ENCODE measurements at places on chromosomes 13 and 19.

DNA sequence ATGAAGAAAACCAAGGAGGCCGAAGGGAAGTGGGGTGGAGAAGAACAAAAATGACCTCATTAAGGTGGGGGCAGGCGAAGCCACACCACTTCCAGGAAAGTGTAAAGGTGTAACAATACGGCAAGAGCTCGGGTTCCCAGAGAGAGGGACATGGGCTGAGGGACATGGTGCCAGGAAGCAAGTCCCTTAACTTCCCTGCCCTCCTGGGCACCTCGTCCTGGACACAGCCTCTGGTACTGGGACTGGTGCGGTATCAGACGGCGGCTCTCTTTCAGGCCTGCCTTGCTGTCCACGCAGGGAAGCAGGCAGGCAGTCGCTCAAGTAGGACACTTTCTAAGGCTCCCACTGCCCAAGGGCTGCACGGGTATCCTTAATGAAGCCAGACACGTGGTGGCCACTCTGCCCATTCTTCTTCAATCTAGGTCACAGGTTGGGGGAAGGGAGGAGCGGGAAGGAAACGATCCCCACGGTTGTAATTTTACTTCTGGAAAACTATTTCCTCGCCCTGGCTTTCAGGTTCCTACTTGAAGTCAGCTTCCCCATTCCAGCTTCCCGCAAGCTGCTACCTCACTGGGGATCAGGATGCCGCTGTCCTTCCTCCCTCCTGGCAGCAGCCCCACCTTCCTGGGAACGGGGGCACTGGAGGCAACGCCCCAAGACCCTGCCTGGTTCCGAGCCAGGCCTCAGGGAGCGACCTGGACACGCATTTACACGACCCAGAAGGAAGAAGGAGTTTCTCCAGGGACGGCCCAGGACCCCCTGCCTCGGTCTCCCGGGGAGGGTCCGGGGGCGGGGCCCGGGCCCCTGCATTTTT lies 1.2 kb downstream of the AP3D1 start:
- DNase-seq, result peak; percentile 64

DNA sequence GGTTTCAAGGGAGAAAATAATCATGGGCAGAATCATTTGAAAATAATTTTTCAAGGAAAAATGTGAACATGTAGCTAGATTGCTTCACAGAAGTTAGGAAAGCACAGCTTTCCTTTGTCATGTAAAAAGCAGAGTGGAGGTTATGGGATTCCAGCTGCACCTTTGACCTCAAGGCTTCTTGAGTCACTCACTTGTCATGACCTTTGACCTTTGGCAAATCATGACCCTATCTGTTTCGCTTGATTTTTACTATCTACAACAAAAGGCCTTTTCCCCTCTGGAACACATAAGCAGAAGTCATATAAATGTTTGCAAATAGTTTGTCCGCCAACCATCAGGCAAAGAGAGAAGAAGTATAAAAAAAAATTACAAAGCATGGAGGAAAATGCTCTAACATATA lies 210.7 kb upstream of the MIR17HG start:
- DNase-seq, result no peak

- no peak for DNase-seq
These were observed 124.5 kb downstream of the SHISA2 start for GRCh38 chr13:25927363-25927762.

DNA sequence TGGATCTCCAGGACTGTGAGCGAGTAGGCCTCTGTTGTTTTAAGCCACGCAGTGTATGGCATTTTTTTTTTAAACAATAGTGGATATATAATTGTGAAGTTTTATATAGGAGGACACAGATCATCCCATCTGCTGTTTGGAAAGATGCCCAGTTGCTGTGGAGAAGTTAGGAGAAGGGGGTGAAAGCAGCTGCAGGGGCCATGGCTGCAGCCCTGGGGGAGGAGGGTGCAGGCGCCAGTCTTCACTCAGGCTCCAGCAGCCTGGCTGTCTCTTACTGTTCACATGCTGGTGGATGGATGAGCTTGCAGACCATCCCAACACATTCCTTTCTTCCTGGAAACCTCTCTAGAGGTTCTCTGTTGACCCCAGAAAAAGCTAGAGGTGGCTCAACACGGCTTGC lies 242.3 kb downstream of the TEX29 start:
- no peak for DNase-seq

DNA sequence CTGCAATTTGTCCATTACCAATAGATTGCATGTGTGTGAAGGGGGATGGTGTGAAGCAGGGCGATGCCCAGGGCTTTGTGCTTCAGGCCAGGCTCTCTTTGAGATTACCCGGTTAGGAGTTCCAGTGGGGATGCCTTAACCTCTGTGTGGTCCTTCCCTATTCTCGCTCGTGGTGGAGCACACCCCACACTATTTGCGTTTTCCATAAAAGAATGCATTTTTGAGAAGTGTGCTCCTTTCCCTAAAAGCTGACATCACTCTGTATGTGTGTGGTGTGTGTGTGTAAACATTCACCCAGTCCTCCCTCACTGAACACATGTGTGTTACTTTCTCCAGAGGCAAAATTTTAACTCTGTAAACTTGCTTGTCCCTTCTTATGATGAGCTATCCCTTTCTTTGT lies 308.3 kb downstream of the SLC7A1 start:
- no peak for DNase-seq

DNA sequence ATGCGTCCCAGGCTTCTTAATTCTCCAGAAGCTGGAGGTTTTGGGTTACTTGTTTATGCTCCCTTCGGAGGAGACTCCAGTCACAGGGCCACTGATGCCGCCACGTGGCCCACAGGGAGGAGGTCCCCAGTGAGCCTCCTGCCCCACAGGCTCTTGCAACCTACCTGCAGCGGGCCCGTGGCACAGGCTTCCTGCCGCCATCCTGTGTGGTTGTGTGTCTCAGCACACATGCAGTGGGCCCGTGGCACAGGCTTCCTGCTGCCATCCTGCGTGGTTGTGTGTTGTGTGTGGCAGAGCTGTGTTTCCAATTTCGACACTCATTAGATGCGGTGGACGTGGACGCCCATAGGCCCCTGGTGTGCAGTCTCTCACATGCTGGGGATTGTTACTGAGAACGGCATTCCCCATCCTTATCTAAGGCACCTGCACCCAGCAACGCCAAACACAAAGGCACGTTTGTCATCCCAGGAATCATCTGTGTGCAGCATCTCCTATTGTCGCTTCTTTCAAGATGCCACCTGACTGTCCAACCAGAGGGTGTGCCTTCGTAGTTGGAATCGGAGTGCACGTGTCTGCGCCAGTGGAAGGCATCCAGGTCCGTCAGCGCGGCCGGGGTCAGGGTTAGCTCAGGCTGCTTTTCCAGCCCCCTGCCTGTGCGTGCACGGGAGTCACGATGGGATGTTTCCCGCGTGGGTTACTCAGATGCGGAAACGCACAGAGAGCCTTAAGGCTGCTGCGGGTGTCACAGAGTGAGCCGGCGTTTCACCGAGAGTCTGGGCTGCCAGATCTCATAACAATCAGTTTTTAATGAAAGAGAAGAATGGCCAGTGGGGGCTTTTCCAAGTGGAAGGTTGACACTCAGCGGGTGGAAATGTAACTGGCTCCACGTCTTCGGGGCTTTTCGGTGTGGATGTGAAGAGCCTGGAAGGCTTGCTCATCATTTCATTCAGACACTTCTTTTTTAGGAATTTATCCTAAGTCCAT lies 119.8 kb downstream of the ATP11A start:
- no peak for DNase-seq

Data from testis (tissue), 5 donors.